ENCODE measurements at places on chromosomes 12 and 14. TPM values are rescaled to one million over a fixed set of nuclear protein-coding genes. Genes with fewer than 3 reads are reported as not detected.

DNA sequence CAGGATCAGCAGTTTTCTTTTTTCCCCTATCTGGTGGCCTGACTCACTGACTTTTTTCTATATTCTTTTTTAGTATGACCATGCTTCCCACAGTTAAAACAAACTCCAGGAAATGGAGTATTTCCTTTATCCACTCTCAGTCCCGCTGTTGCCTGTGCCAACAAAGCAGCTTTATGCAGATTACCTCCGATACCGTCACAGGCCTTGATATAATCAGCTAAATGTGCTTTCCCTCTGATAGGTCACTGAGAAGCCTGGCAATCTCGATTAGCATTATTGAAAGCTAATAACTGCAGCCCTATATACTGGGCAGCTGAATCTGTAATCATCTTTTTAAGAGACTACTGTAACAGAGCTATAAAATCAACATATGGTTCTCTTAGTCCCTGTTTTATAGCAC is 243.6 kb downstream of the KIF21A start:
- DNase-seq = no peak

DNA sequence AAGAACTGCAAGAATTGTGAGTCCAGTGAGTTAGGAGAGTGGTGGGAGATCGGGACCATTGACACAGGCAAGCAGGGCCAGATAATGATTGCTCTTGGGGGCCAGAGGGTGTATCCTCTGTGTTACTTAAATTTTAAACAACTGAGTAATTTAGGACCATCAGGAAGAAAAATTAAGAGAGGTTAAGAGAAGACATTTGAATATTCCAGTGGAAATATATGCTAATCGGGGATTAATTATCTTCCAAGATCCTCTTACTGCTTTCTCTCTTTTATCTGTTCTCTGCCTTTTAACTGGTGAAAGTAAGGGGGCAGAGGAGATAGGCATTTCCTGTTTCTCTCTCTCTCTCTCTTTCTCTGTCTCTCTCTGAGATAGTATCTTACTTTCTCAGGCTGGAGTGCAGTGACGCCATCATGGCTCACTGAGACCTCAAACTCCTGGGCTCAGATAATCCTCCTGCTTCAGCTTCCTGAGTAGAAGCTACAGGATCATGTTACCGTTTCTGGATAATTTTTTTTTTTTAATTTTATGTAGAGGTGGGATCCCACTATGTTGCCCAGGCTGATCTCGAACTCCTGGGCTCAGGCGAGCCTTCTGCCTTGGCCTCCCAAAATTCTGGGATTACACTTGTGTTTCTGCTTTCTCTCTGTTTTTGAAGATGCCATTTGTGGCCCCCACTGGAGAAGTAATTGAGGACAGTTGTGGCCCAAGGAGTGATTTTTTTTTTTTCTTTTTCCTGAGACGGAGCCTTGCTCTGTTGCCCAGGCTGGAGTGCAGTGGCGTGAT is 85.1 kb downstream of the DIP2B start:
- DNase-seq = no peak

- DNase-seq = no peak
Measured at GRCh38 chr12:92650228-92650822, 52.5 kb upstream of the PLEKHG7 start.

DNA sequence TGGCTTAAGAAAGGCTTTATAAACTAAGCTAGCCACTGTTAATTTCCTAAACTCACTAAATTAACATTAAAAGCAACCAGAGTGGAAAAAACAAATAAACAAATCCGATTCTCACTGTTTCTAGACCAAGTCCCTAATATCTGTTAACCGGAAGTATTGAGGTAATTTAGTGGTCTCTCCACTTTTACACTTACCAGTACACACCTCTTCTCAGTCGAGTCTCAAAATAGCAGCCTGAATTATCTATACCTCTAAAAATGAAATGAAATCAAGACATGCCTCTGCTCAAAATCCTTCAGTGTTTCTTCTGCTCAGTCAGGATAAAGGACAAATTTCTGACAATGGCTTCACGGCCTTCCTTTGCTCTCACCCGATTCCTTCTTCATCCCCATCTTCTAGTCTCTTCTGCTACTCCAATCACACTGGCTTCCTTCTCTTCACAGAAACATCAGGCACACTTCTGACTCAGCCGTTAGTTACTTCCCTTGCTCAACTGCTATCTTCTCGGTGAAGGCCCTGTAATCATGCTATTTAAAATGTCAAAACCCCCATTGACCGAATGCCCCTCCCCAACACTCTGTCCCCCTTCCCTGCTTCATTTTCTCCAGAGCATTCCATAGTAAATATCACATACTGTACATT is 161.3 kb downstream of the KITLG start:
- no peak for DNase-seq

- no peak for DNase-seq
Measured at GRCh38 chr12:75692876-75693275, 181.5 kb upstream of the KRR1 start.

- no peak for DNase-seq
Measured at GRCh38 chr12:50637870-50638481, 125.9 kb upstream of the ATF1 start.

DNA sequence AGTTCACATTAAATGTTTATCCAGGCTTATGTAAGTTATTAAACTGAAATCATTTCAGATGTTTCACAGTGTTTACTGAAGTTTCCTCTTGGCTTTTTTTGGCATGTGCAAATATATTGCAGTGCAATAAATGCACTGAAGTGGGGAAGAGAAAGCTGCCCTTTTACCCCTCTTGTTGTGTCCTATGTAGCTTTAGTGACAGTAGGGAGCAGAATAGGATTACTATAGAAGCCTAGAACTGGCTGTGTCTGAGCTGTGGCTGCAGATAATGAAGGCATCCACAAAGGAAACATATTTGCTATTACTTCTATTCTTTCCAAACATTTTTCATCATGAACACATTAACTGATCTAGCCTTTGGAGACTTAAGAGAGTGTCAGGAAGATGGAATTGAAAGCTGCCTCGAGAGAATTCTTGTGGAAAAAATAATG is 24.1 kb upstream of the CNTN1 start:
- DNase-seq = no peak

DNA sequence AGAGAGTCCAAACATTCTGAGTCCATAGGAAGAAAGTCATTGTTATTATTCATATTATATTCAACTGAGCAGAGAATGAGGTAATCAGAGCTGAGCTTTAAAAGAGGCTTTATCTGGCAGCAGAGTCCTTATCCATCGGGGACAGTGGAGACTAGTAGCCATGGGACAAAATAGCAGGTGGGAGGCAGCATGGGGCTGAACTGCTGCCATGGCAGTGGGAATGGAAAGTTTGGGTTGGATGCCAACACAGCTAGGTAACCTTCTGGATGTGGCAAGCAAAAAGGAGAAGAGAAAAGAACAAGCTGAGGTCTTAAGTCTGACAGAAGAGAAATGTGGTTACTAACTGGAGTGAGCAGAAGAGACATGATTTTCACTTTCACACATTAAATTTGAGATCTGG is 71.0 kb upstream of the CDKN3 start:
- DNase-seq = no peak

DNA sequence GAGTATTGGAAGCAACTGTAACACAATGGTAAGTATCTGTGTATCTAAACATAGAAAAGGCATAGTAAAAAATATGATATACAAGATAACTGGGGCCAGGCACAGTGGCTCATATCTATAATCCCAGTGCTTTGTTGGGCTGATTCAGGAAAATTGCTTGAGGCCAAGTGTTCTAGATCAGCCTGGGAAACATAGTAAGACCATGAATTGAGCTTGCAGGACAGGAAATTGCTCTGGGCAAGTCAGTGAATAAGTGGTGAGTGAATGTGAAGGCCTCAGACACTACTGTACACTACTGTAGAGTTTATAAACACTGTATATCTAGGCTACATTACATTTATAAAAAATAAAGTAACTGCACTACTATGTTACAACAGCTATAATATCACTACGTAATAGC is 75.2 kb downstream of the GPR135 start:
- no peak for DNase-seq

DNA sequence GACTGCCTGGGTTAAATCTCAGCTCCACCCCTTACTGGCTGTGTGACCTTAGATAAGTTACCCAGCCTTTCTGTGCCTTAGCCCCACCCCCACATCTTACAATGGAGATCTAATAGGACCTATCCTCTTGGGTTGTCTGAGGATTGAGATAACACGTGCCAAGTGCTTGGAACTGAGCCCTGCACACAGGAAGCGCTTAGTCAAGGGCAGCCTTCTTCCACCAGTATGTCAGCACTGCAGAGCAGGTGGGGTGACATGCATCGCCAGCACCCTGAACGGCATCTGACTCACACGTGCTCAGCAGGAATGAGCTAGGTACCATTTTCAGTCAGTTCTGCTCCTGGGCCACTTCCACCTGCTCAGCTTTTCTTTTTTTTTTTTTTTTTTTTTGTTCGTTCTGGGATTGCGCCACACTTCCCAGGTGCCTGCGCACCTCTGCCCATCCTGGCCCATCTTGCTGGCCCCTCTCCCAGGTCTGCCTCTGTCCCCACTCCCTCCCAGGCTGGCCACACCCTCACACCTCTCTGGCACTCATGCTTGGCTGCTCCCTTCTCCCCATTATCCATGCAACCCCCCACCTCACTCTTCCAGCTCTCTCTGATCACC is 19.6 kb downstream of the LGMN start:
- no peak for DNase-seq

DNA sequence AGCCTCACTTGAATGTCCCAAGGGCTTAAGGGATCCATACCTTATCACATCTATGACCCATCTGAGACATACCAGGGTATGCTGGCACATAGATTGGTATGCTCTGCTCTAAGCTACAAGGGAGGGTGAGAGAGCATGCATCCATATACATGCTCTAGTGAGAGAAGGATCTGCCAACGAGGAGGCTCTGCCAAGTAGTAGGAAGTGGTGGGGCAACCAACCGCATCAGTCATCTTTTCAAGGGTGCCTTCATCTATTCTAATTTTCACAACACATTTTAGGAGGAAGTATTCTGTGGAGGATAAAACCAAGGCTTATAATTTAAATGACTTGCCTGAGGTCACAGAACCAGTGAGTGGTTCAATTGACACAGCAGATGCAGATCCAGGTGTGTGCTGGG is 6.6 kb upstream of the PPM1A start:
- DNase-seq = no peak

GRCh38 chr12:45720069-45720468 is 9.4 kb upstream of the ARID2 start:
- DNase-seq = no peak

DNA sequence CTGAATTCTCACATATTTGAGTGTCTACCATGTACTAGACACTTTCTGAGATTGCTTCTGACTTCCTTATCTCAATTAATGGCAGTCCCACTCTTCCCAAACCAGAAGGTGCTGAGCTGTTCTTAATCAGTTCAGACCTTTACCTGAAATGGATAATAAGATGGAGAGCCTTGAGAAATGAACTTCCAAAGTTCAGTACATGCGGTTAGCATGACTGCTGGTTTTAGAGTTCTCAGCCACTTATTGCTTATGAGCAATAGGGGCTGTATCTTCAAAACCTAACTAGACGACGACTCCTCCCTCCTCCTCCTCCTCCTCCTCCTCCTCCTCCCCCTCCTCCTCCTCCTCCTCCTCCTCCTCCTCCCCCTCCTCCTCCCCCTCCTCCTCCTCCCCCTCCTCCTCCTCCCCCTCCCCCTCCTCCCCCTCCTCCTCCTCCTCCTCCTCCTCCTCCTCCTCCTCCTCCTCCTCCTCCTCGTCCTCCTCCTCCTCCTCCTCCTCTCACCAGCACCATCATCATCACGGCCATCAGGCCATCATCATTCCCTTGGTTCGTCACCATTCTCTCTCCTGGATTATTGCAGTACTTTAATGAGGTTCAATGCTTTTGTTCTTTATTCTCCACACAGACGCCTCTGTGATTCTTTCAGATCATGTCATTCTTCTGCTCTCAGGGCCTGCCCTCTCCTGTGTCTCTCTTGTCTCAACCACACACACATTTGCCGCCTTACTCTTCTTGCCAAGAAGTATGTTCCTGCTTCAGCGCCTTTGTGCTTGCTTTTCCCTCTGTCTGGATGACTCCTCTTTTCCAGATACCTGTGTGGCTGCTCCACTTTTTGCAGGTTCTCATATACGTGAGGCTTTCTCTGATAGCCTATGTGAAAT is 2.7 kb downstream of the PCNX1 start:
- DNase-seq = no peak

CACNA1C gene
- total RNA-seq = 14.3 TPM

KRT72 gene
- total RNA-seq = 2.9 TPM

COCH gene
- total RNA-seq = 5.9 TPM

KRT84 gene
- total RNA-seq = not detected

EIF2S3B gene
- total RNA-seq = 0.80 TPM

All from type B pancreatic cell (in vitro differentiated cells).